ENCODE measurements at places on chromosomes 6 and 20. TPM values are rescaled to one million over a fixed set of nuclear protein-coding genes. Genes with fewer than 3 reads are reported as not detected.
A peak's percentile ranks its signal among the peaks of the same experiment; 100 is the strongest.

The SIRPD gene
- total RNA-seq = not detected

The HTR1E gene
- not detected for total RNA-seq

The GPX5 gene
- not detected for total RNA-seq

The EFCAB8 gene
- 0.22 TPM for total RNA-seq

- H3K4me1 ChIP-seq = peaks cover 81% of the 10 kb centered on the region
- no peaks in the 10 kb centered on the region for H3K36me3 ChIP-seq
- H3K27ac ChIP-seq = no peak overlapping the region
- H3K4me3 ChIP-seq = no peak overlapping the region
- no peak for DNase-seq
- H3K27me3 ChIP-seq = no peaks in the 10 kb centered on the region
Observed at GRCh38 chr6:113634352-113635163, 222.6 kb upstream of the MARCKS start.

GRCh38 chr20:59661153-59661552 is 56.8 kb downstream of the PHACTR3 start:
- peaks cover 47% of the 10 kb centered on the region for H3K27me3 ChIP-seq
- no peak overlapping the region for H3K27ac ChIP-seq
- H3K4me3 ChIP-seq = no peak overlapping the region
- no peaks in the 10 kb centered on the region for H3K36me3 ChIP-seq
- H3K4me1 ChIP-seq = no peaks in the 10 kb centered on the region

- H3K27me3 ChIP-seq = peaks cover 2% of the 10 kb centered on the region
- no peaks in the 10 kb centered on the region for H3K4me1 ChIP-seq
- no peak for DNase-seq
- H3K4me3 ChIP-seq = no peak overlapping the region
- no peak overlapping the region for H3K27ac ChIP-seq
- H3K36me3 ChIP-seq = no peaks in the 10 kb centered on the region
Observed at GRCh38 chr6:14656078-14656521, 538.5 kb downstream of the CD83 start.

DNA sequence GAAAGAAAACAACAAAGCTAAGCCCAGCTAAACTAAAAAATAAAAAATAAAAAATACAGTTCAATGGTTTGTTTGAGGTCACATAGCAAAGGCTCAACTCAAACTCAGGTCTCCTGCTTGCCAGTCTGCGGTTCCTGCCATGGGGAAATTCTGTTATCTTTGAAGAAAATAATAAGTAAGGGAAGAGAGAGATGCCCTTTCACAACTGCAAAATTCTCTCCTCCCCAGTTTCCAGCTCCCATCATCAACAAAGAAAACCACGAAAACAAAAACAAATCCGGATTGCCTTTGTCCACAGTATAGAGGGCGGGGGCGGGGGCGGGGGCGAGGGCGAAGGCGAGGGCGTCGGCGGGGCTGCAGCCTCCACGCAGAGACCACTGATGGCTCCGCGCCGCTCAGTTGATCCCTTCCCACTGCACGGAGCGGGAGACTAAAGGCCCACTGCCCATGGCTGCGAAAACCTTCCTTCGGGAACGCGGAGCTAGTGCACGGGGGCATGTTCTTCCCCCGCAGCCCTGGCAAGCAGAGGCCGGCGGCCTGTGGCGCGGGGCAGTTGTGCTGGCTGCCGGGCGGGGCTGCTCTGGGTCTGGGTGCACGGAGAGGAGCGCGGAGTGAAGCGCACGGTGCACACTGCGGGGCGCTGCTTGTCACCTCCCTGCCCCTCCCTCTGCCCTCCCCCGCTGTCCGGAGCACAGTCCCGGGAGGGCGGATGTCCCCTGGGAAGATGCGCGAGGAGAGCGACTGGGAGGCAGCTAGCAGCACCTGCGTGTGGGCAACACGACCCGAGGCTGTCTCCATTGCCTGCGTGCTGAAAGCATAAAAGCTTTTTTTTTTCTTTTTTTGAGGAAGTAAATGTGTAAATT is 54.1 kb upstream of the TPD52L1 start:
- H3K4me1 ChIP-seq = no peaks in the 10 kb centered on the region
- peak overlapping the region; percentile 37 for H3K4me3 ChIP-seq
- no peaks in the 10 kb centered on the region for H3K36me3 ChIP-seq
- H3K27ac ChIP-seq = no peak overlapping the region
- DNase-seq = no peak

GRCh38 chr6:45441851-45442453 is 64.2 kb upstream of the SUPT3H start:
- H3K36me3 ChIP-seq = no peaks in the 10 kb centered on the region
- no peak overlapping the region for H3K4me3 ChIP-seq
- DNase-seq = no peak
- H3K4me1 ChIP-seq = peaks cover 17% of the 10 kb centered on the region
- no peak overlapping the region for H3K27ac ChIP-seq

DNA sequence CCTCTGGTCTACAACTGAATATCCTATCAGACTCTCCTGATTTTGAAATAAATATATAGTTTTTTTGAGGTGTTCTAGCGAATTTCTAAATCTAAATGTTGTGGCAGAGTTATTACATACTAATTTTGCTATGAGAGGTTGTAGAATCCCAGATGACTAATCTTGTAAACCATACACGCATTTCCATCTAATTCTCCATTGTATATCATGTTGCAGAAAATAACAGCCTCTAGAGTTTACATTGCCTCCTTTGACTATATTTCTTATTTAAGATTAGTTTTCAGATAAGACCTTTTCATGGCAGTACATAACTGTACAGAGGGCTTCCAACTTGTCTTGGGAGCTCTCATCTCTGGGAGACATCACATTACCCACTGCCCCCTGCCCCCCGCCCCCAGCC is 22.9 kb downstream of the PTPN1 start:
- H3K4me1 ChIP-seq = peaks cover 16% of the 10 kb centered on the region
- DNase-seq = no peak
- no peak overlapping the region for H3K27ac ChIP-seq

DNA sequence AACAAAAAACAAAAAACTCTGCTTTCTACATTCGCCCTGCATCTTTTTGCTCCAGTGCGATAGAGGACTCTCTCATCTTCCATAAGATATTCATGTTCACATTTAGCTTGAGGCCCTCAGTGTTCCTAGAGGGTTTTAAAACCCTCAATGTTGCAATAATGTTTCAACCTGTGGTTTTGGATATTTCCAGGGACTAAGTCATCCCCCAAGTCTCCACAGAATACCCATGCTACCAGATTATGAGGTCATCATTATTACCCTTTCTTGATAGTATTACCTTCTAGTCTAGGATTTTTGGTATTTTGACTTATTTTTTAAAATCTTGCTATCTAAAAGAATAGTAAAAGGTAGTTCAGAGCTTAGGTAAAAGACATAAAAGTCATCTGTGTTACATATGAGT is 480.5 kb upstream of the ID4 start:
- H3K36me3 ChIP-seq = no peaks in the 10 kb centered on the region
- H3K27me3 ChIP-seq = no peaks in the 10 kb centered on the region
- H3K27ac ChIP-seq = no peak overlapping the region
- H3K4me3 ChIP-seq = no peak overlapping the region
- DNase-seq = no peak
- H3K4me1 ChIP-seq = no peaks in the 10 kb centered on the region

DNA sequence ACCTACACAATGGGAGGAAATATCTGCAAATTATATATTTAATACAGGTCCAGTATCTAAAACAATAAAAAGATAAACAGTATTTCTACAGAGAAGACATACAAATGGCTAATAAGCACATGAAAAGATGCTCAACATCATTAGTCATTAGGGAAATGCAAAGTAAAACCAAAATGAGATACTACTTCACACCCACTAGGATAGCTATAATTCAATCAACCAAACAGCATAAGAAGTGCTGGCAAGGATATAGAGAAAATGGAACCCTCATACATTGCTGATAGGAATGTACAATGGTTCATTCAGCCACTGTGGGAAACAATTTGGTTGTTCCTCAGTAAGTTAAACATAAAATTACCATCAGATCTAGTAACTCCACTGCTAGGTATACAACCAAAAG is 48.7 kb downstream of the NUDT3 start:
- no peaks in the 10 kb centered on the region for H3K27me3 ChIP-seq
- H3K4me3 ChIP-seq = no peak overlapping the region
- no peak for DNase-seq
- no peak overlapping the region for H3K27ac ChIP-seq

DNA sequence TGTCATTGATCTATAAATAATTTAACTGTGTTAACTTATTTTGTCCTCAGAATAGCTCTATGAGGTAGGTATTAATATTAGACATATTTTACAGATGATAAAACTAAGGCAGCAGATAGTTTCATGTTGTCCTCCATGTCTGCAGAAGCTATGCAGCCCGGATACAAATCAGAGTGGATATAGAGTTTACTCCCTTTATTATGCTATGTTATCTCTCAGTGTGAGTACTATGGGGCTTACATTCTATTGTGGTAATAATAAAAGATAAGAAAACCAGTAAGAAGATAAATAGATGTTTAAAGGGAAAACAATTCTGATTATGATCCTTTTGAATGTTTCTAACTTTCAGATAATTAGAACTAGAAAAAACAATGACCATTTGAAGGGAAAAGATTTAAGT is 979.8 kb upstream of the CITED2 start:
- no peaks in the 10 kb centered on the region for H3K36me3 ChIP-seq
- no peaks in the 10 kb centered on the region for H3K27me3 ChIP-seq
- H3K4me1 ChIP-seq = no peaks in the 10 kb centered on the region
- H3K4me3 ChIP-seq = no peak overlapping the region

- no peak overlapping the region for H3K4me3 ChIP-seq
- no peaks in the 10 kb centered on the region for H3K27me3 ChIP-seq
- no peaks in the 10 kb centered on the region for H3K36me3 ChIP-seq
- no peak overlapping the region for H3K27ac ChIP-seq
- no peaks in the 10 kb centered on the region for H3K4me1 ChIP-seq
- peak; percentile 33 for DNase-seq
Observed at GRCh38 chr6:6790891-6791290, 202.4 kb downstream of the LY86 start.

DNA sequence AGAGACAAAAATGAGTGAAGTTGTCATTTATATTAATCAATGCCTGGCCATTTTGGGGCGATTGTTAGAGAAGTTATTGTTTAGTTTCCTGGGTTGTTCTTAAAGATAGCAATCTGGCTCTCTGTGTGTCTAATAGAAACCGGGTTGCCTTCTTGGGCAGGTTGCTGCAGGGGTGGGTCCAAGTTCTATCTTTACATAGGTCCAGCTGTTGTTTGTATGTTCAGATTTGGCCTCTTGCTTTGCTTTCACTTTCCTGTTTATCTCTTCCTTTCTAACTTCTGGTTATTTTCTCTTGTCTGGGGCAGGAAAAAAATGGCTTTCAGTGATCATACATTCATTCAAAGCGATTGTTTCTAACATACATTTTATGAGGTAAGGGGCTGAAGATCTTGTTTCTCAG is 128.4 kb upstream of the NOX3 start:
- no peaks in the 10 kb centered on the region for H3K4me1 ChIP-seq
- H3K36me3 ChIP-seq = no peaks in the 10 kb centered on the region
- no peak overlapping the region for H3K4me3 ChIP-seq
- no peak for DNase-seq

Data from HepG2 (cell line).